ENCODE measurements at places on chromosomes 2 and 18. TPM values are rescaled to one million over a fixed set of nuclear protein-coding genes. Genes with fewer than 3 reads are reported as not detected.

Gene NETO1
- total RNA-seq = not detected

Gene NEMP2
- 1.7 TPM for total RNA-seq

Gene ILKAP
- 27.5 TPM for total RNA-seq

Gene AMER3
- not detected for total RNA-seq

Gene CFC1
- not detected for total RNA-seq

Gene FSHR
- total RNA-seq = not detected

Gene MC2R
- total RNA-seq = not detected

Gene MAP3K19
- not detected for total RNA-seq

Gene DSG3
- total RNA-seq = 0.03 TPM
